Femur (tissue), 1 donor: ENCODE measurements at places on chromosomes 5 and 9.

- DNase-seq = no peak
Measured at GRCh38 chr5:41721516-41721915, 148.7 kb downstream of the OXCT1 start.

- DNase-seq = peak; percentile 84
Measured at GRCh38 chr9:126611592-126612325, 2.0 kb upstream of the LMX1B start.

GRCh38 chr9:133990366-133991213, 1.5 kb downstream of the VAV2 start:
- DNase-seq = peak; percentile 63

GRCh38 chr9:31519826-31520225, 864.6 kb upstream of the ACO1 start:
- DNase-seq = no peak

- DNase-seq = no peak
Measured at GRCh38 chr9:72294936-72295335, 70.1 kb downstream of the ZFAND5 start.

DNA sequence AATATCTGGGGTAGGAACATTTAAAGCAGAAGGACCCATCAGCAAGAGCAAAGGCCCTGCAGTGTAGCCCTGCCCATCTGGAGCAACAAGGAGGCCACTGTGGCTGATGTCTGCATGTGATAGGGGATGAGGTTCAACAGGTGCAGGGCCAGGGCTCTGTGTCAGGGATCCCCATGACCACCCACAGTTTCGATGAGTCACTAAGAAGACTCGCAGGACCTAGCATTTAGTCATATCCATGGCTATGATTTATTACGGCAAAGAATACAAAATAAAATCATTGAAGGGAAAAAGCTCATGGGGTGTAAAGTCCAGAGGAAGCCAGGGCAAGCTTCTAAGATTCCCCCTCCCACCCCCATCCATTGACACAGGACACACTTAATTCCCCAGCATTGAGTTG, 188.6 kb downstream of the ADGRV1 start:
- no peak for DNase-seq

GRCh38 chr5:121503111-121503840, 348.4 kb upstream of the FTMT start:
- peak; percentile 21 for DNase-seq

DNA sequence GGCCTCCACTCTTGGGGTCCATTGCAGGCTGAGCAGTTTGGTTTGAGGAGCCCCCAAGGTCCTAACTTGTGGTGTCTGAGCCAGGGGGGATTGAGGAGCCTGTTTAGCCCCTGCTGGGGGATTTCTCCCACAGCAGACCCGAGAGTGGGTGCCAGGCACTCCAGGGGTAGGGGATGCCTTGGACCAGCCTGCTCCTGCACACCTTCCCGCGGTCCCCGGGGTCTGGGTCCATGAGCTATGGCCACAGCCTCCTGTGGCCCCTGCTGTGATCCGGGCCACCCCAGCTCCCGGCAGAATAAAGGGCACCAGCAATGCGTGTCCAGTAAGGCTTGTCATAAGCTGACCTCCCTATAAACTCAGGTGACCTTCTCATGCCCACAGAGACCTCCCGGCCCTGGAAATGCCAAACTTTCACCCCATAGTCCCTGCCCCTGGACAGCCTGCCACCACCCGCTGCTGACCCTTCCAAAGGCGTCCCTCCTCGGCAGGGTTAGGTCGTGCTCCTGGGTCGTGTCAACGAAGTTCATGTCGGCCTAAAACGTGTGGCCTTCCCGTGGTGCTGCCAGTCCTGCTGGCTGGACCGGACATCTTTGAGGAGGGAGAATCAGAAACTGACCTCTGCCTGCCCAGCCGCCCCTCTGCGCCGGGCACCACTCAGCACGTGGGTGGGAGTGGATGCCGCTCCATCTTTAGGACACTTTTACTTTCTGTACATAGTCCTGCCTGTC, 137.6 kb downstream of the MRPL36 start:
- DNase-seq = no peak

- no peak for DNase-seq
Measured at GRCh38 chr5:178284996-178285395, 52.4 kb upstream of the PHYKPL start.

GRCh38 chr5:96893342-96893741, 17.0 kb downstream of the ERAP2 start:
- DNase-seq = no peak

- DNase-seq = peak; percentile 44
Measured at GRCh38 chr5:83430130-83431010, 41.2 kb upstream of the VCAN start.

DNA sequence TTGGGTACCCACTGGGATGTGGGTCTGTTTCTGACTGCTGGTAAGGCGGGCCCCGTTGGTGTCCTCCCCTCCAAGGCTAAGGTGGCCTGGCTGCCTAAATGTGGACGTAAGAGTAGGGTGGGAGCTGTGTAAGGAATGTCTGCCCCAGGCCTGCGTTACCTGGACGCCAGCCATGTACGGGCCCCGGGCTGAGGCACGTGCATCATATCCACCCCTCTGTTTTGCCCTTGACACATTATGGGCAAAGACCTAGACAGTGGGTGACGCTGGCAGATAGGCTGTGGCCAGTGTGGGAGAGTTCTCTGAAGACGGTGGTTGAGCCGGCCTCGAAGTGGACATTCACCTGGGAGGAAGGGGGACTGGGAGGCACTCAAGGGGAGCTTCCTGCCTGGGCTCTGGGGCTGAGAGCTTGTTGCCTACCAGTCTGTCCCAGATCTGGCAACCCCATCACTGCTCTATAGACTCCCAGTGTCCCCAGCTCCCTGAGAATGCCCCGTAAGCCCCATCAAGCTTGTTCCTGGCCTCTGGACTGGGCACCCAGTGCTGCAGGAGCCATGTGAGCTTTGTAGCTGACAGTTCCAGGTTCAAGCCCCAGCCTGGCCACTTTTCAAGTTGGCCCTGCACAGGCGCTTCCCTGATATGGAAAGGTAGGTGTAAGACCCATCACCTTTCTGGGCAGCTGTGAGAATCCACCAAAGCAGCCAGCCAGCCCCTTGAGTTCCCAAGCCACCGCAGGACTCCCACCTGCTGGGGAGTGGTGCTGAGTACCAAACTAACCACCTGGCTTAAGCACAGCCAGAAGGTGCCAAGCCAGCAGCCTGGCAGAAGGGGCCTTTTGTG, 3.2 kb upstream of the PRR7 start:
- no peak for DNase-seq

GRCh38 chr9:70466976-70467561, 52.6 kb upstream of the KLF9 start:
- no peak for DNase-seq

- DNase-seq = no peak
Measured at GRCh38 chr5:57937501-57938173, 455.0 kb upstream of the ACTBL2 start.

GRCh38 chr5:57817001-57817453, 334.4 kb upstream of the ACTBL2 start:
- DNase-seq = no peak

GRCh38 chr9:91361291-91362050, at the start of gene AUH:
Gene AUH, minus strand, starts transcription at chr9:91361918. Its CDS starts 29 bp downstream, at chr9:91361889.
- peak; percentile 90 for DNase-seq

DNA sequence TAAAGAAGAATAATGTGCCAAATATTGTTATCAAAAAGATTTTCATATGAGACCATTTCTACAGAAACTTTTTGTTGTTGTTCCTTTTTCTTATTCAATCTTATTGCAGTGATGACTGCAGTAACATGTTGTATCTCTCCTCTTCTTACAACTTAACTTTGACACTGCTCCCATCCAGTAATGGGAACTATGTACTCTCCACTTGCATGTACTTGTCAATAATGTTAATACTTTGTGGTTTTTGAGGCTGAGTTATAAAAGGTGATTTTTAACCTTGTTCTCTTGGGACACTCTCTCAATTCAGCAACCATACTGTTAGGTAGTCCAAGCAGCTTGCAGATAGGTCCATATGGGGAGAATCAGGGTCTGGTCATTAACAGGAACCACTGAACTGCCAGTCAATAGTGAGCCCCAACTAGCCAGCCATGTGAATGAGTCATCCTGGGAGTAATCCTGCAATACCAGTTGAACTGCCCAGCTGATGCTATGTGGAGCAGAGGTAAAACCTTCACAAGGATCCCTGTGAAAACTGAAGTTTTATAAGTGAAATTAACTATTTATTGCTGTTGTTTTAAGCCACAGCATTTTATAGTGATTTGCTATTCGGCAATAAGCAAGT, 199.6 kb upstream of the DAB2 start:
- no peak for DNase-seq

DNA sequence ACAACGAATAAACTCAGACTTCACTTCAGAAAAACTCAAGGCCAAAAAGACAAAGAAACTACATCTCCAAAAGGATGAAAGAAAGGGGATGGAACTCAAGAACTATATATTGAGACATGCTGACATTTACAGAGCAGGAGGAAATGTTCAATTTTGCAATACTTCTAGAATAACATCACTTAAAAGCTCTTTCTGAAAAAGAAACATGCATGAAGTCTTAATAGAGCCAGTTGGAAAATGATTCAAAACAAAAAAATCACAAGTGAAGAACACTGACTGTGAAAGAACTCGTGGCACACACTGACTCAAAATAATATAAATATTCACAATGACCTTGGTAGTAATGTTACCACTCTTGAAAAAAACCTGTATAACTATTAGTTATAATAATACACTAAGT, 267.8 kb upstream of the NREP start:
- DNase-seq = no peak

DNA sequence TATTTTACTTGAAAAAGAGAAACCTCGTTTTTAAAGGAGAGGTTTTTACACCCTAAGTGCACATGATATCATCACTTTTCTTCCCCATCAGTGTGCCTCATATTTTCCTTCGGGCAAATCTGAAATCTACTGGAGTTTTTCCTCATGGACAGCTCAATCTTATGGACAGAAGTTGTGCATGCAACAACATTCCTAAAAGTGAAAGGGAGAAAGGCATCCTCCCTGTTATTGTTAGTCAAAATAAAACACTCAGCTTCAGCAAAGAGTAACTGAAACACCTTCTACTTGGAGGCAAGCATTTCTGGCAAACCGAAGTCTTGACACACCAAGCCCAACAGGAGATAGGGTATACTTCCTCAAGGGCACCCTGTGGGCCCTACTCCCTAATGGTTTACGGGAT, 217.9 kb downstream of the BNC2 start:
- DNase-seq = no peak

- DNase-seq = no peak
Measured at GRCh38 chr9:112170235-112170634, 4.9 kb downstream of the SUSD1 start.

DNA sequence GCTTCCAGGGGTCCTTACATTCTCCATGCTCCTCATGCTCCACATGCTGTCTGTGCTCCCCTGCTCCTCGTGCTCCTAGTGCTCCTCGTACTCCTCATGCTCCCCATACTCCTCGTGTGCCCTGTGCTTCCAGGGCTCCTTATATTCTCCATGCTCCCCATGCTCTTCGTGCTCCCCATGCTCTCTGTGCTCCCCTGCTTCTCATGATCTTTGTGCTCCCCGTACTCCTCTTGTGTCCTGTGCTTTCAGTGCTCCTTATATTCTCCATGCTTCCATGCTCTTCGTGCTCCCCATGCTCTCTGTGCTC, 51.9 kb downstream of the TRIP13 start:
- DNase-seq = no peak

DNA sequence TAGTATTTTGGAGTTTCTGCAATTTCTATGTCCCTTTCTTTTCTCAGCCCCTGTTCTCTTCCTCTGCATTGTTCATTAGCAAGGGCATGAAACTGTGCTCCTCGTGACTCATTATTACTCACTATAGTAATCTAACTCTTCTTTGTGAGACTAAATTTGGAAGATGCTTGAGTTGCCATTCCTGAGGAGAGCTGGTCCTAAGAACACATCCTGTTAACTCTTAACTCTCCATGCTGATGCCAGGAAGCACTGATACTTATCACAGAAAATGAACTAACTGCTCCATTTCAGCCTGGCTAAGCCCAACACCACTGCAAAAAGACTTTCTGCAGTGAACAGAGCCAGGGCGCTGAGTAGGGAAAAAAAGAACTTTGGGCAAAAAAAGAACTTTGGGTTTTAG, 10.6 kb upstream of the CSNK1A1 start:
- no peak for DNase-seq

GRCh38 chr5:141508798-141509611, 20.1 kb downstream of the PCDHGC5 start:
- peak; percentile 80 for DNase-seq

GRCh38 chr5:167840527-167841130, 450.8 kb upstream of the WWC1 start:
- DNase-seq = no peak

DNA sequence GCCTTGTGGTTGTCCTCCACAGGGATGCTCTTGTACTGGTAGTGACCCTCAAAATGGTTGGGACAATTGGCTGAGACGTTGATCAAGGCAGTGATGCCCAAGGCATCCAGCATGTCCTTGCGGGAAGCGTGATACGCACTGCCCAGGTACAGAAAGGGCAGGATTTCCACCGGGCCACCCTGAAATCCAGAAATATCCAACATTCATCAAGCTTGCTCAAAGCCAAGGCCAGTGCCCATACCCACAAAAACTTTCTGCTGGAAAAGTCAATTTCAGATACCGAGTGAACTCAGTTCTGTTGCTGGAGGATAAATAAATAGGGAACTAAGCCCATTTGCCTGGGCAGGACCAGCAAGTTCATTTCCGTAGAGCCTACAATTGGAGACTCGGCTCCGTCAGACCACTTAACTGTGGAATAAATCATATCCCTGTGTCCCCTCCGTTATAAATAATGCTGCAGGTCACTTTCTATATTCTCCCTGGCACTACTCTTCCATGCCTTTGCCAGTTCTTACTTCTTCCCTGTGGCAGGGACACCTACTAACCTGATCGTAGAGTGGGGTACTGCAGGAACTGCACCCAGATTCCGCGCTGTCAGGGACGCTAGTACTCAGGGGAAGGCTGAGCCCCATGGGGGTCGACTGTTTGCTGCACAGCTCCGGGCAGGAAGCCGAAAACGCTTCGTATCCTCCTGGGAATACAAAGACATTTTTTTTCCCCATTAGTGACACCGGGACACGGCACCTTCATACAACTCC, 1.2 kb downstream of the DUSP1 start:
- no peak for DNase-seq

DNA sequence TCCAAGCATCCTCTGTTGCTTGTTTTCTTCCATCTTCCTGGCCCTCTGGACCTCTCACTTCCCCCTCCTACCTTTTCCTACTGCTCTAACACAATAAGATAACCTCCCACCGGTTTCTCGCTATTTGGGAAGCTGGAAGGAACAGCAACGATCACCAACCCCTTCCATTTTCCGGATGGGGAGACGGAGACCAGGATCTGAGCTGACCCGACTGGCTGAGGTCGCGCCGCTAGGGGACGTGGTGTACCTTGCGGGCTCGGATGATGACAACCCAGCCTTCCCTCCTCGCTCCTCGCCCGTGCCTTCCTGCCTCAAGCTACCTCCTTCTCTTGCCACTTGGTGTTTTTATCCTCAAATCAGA, 1.9 kb downstream of the LPAR1 start:
- DNase-seq = peak; percentile 73

GRCh38 chr5:173963182-173963838, 25.7 kb upstream of the C5orf47 start:
- no peak for DNase-seq
